Left ventricle myocardium inferior (tissue), 1 donor: ENCODE measurements at places on chromosomes 2 and 18. TPM values are rescaled to one million over a fixed set of nuclear protein-coding genes. Genes with fewer than 3 reads are reported as not detected.

DNA sequence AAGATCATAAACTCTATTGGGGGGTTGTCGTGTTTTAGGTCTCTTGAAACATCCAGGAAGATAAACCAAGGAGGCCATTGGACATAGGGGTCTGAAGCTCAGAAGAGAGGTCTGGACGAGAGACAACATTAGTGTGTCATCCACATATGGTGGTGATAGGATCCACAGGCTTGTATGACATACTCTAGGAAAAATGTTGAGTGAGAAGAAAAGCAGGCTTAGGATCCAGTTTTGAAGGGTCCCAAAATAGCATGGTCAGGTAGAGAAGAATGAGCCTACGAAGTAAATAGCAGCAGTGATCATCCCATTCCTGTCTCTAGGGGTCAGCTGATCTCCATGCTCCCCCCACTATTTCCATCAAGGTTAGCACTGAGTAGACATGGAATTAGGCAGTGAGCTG lies 166.8 kb downstream of the ANKRD30B start:
- no peak for DNase-seq

DNA sequence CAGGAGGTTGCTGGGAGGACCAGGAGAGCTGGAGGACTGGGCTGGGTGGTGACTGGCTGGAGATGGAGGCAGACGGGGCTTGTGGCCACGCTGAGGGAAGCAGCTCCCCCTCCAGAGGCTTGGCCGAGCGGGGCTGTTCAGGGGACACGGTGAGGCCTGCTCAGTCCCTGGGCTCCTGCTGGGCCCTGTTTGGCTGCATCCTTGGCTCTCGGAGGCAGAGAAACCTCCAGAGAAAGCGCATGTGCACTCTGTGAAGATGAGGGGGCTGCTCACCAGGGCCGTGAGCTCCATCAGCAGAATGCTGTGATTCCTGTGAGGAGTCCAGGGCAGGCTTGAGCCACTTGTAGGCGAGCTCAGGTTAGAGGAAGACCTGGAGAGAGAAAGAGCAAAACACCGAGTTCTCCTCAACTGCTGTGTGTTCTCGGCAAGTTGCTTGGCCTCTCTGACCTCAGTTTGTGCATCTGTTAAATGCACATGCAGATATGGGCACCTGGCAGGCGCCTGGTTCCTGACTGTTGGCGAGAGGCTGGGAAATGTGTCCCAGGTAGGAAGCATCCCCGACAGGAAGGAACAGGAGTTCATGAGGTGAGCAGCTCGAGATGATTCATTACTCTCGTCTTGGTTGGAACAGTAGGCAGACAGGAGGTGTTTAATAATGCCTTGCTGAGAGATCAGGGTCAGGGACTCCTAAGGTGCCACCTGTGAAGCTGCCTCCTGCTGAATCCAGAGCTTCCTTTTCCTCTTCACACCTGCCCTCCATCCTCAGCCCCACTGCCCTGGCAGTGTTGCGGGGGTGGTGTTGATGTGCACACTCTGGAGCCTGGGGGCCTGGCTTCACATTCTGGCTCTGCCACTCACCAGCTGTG lies 941 bp downstream of the ZAP70 start:
- DNase-seq = no peak

- DNase-seq = no peak
Observed at GRCh38 chr18:9987931-9988330, 74.1 kb downstream of the VAPA start.

- DNase-seq = no peak
Observed at GRCh38 chr18:58416014-58416703, 212.7 kb downstream of the ALPK2 start.

The CFAP221 gene
- total RNA-seq = 1.0 TPM

The PRKAG3 gene
- total RNA-seq = 0.14 TPM

DNA sequence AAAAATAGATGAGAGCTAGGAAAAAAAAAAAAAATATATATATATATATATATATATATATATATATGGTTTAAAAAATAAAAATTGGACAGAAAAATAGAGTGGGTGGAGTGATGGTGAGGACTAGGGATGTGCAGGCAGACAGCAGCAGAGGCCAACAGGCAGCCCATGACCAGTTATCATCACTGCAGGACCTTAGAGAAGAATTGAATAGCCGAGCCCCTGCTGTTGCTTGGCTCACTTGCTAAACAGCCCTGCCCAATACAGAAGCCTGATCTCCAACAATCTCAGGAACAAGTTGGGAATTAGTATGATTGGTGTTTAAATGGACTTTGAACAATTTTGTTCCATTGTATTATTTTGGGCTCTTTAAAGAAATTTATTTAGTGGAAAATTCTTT lies 967.5 kb upstream of the PIK3C3 start:
- DNase-seq = no peak

DNA sequence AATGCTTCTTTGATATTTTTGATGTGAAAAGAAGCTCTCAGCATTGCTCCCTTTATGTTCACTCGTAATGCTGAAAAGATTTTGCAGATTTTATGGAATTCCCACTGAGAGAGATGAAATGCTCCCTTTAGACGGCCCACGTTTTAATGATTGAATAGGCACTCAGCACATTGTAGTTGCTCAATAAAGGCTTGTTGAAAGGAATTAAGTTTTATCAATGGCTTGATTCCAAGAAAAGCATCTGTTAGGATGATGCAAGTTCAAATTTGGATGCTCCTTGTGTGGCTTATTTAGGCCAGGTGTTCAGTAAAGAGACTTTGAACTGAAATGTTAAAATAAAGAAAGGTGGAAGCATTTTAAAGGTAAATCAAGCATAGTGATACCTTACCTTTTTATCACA lies 725.1 kb downstream of the EPHA4 start:
- DNase-seq = no peak

GRCh38 chr2:237264480-237265219 lies 149.3 kb downstream of the COL6A3 start:
- DNase-seq = no peak
